A549 treated with dexamethasone at 1 μM for 4 hours (cell line): ENCODE measurements at places on chromosomes 5 and 9. TPM values are rescaled to one million over a fixed set of nuclear protein-coding genes. Genes with fewer than 3 reads are reported as not detected.

Gene NTMT1
- total RNA-seq, result 81.8 to 98.1 TPM (median 91.1 TPM) in 5 replicates

Gene ADRA1B
- 15.9 to 25.1 TPM (median 21.9 TPM) in 5 replicates for total RNA-seq

Gene ZNF366
- not detected in 5 replicates for total RNA-seq

Gene TAF11L5
- not detected in 5 replicates for total RNA-seq

Gene GARIN3
- total RNA-seq, result not detected in 5 replicates

Gene PCDHB8
- total RNA-seq, result 0.15 to 0.41 TPM (median 0.29 TPM) in 5 replicates
